Cortex of kidney (tissue), 1 donor: ENCODE measurements at places on chromosomes 5 and 9.

GRCh38 chr5:157253547-157253946 lies 12.4 kb upstream of the CYFIP2 start:
- DNase-seq, result no peak

GRCh38 chr9:12539580-12539975 lies 153.6 kb upstream of the TYRP1 start:
- DNase-seq, result no peak

DNA sequence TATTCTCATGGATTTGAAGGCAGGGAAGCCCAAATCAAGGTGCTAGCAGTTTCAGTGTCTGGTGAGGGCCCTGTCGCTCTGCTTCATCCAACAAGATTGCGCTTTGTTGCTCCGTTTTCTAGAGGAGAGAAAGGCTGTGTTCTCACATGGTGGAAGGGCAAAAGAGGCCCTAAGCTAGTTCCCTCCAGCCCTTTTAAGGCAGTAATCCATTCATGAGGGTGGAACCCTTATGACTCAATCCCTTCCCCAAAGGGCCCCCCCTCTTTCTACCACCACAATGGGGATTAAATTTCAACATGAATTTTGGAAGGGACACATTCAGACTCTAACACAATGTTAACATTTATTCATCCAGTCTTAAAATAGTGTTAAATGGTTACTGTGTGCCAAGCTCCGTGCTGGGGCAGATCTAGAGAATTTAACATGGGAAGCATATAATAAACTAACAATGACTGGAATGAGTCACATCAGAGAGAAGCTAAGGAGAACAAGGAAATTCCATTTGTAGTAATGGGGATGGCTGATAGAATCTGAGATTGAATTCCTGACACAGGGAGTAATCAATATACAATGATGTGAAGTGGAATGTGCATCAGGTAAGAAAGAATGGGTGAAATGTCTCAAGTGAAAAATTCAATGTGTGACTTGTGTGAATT lies 382.8 kb upstream of the ZNF608 start:
- no peak for DNase-seq

GRCh38 chr9:136944212-136944518 lies 373 bp downstream of the FBXW5 start:
- DNase-seq, result no peak

GRCh38 chr5:67350618-67351201 lies 154.1 kb upstream of the CD180 start:
- DNase-seq, result no peak

- no peak for DNase-seq
These were observed 227.3 kb downstream of the MCTP1 start for GRCh38 chr5:95057615-95058014.

DNA sequence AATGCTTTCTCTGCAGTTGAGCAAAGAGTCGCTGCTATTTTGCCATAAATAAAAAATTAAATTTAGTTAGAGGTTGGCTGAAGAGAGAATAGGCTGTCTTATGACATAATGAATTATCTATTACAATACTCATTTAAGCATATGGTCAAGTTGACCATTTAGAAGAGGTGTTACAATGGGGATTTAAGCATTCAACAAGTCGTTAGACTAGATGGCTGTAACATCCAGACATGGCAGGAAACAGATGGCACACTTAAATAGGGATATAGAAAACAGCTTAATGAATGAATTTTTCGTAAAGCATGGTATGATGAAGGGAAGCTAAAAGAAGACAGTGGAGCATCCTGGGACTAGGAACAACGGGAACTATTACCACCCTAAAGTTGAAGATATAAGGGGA lies 160.3 kb upstream of the PTPRD start:
- DNase-seq, result no peak

DNA sequence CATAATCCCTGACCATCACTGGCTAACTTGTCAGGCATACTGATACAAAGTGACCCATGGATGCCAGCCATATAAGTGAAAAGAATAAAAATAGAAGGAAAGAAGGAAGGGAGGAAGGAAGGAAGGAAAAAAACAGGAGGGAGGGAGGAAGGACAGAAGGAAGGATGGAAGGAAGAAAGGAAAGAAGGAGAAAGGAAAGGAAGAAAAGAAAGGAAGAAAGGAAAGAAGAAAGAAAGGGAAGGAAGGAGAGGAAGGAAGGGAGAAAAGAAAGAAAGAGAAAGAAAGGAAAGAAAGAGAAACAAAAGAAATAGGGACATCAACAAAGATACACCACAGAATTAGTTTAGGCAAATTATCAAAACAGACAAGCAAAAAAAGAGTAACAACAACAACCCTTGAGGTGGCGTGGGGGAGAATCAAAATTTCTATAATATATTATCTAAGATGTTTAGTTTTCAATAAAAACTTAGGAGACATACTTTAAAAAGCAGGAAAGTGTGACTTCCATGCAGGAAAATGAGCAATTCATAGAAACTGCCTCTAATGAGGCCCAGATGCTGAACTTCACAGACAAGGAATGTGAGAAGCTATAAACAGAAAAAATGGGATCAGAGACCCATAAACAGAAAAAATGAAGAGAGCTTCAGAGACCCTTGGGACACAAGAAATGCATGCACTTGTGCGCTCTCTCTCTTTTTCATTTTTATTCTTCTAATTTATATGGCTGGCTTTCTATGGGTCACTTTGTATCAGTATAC lies 96.1 kb upstream of the NFIL3 start:
- DNase-seq, result no peak

DNA sequence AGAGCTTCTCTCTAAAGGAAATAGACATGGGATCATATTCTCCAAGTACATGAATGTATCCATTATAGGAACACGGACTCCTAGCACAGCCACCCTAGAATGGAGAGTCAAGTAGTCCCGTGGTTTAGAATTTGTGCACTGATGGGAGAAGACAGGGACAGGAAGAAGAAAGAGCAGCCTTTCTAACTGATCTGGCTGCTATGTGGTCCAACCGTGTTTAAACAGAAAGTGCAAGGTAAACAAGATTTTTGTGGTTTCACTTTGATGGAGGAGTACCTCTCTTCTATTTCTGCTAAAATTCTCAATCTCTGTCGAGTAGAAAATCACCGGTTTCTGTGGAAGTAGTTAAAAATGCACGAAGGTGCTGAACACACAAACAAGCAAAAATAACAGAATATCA lies 171.3 kb downstream of the ST8SIA4 start:
- no peak for DNase-seq

DNA sequence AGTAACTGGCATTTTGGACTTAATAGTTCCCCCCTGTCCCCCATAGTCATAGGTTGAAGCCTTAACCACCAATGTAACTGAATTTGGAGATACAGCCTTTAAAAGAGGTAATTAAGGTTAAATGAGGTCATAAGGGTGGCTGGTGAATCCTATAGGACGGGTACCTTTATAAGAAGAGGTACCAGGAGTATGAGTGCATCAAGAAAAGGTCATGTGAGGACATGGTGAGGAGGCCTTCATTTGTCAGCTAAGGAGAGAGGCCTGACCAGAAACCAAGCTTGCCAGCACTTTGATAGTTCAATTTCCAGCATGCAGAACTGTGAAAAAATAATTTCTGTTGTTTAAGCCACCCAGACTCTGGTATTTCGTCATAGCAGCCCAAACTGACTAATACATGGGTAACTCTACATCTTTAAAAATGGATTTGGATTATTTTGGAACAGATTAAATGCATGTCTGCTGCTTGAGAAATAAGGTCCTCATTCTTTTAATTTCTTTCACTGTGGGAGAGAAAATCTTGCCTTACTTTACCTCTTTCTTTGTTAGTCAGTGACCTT lies 9.7 kb downstream of the RASA1 start:
- DNase-seq, result no peak

GRCh38 chr9:133514460-133515239 lies 10.1 kb downstream of the MYMK start:
- DNase-seq, result no peak

DNA sequence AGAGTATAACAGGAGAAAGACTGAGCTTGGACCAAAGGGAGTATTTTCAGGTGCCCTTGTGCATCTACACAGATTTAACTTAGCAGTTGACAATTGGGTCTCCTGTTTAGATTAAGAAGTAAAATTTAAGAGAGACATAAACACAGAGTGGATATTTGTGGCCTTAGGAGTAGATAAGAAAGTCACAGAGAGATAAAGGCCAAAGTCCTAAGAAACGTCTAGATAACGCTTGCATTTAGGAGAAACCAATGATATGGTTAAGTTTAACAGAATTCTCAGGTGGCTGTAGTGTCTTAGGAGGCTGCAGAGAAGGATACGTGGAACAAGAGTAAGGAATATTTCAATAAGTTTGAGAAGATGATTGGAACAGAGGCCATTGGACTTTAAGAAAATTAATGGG lies 155.0 kb upstream of the DAB2 start:
- no peak for DNase-seq

DNA sequence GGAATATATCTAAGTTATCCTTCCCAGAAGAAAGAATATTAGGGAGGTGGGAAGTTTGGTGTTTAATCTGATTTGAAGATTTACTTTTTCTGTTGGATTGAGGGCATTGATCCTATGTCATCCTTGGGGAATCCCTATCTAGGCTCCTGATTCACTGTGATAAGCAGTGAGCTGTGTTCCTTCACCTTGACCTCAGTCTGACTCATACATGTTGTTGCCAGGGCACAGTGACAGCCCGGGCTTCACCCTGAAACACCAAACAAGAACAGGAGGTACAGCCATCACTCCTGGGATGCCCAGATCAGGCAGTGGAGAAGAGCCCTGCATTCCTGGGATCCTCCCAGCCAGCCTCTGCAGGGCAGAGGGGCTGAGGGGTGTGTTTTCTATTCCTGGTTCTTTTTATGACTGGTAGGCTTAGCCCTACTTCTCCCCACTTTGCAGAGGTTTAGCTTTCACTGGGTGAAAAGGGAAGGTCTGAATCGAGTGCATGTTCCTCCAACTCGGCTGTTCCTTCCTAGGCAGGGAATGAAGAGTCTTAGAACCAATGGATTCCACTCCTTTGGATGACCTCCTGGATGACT lies 3.1 kb upstream of the FAM53C start:
- DNase-seq, result no peak

DNA sequence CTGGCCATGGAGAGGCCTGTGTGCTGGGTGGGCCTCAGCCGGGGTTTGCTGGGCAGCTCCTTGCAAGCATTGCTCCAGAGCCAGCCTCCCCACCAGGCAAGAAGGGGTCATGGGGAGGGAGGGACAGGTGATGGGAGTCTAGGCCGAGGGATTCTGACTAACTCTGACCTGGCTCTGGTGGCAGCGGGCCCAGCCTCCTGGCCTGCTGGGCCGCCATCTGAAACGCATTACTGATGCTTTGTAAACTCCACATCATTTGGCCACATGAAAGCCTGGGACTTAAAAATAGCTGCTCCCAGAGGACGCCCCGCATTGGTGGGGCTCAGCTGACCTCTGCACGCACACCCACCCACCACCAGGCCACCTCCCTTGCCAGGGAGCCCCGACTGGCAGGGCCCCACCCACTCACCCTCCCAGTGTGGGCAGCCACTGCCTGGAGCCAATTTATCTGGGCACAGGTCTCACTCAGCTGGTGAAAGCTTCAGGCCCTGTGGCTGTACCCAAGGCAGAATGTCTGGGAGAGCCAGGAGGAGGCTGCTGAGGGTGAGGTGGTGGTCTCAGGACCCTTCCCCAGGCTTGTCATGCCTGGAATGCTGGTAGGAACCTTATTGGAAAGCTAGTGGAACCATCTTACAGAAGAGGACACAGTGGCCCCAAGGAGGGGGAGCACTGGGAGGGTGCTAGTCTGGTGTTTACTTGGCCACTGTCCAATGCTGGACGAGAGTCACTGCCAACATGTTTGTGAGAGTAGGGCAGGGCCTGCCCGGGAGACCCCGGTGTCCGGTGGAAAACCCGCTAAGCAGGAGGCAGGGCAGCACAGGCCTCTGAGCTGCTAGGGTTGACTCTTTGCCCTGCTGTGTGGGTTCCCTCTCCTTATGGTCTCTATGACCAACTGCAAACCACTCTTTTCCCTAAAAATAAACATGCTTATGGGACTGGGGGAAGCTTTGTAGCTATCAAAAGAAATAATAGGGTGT lies 10.8 kb downstream of the TCF7 start:
- DNase-seq, result no peak

DNA sequence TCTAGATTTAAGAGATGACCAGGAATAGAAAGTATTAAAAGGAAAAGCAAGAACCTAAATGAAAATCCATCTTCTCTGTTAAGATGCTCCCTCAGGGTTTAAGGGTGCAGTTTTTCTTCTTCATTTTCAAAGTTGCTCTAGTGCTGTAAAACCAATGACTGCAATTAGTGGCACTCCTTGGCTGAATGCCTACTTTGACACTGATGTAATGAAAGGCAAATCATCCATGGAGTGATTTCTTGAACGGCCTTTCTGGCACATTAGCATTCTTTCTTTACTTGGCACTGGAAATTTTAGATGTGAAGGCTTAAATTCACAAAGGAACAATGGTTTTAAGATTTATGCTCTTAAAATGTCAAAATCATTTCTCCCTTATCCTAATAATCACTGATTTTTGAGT lies 19.3 kb upstream of the ISCA1 start:
- DNase-seq, result no peak

GRCh38 chr9:127905004-127905728 lies 5.8 kb upstream of the ST6GALNAC6 start:
- DNase-seq, result no peak

GRCh38 chr5:83636156-83636555 lies 84.5 kb downstream of the HAPLN1 start:
- no peak for DNase-seq

- DNase-seq, result no peak
These were observed 2.1 kb downstream of the CHSY3 start for GRCh38 chr5:129906177-129906887.

GRCh38 chr5:43993634-43994351 lies 390.8 kb downstream of the NNT start:
- no peak for DNase-seq

- DNase-seq, result no peak
These were observed 218.1 kb upstream of the WWC1 start for GRCh38 chr5:168073311-168073710.

- no peak for DNase-seq
These were observed 146.9 kb upstream of the TLX3 start for GRCh38 chr5:171162165-171162564.

DNA sequence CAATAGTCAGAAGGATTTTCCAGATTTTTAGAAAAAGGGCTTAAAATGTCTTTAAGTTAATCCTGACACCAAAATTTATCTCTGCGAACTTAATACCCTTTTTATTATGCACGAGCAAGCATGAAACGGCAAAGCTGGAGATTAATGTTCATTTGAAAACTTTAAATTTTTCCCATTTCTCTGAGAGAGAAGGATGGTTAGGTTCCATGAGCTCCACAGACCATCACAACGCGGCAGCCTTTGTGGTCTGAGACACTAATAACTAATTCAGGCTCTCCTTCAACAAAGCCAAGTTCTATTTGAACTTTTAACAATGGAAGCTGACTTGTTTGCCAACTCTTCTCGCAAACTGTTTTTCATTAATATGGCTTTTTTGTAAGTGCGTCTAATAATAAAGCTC lies 94.7 kb downstream of the MYO10 start:
- DNase-seq, result no peak

GRCh38 chr9:75483636-75484035 lies 395.3 kb downstream of the OSTF1 start:
- no peak for DNase-seq

- DNase-seq, result no peak
These were observed 69.2 kb upstream of the SH3GL2 start for GRCh38 chr9:17509701-17510100.
